ENCODE measurements at places on chromosomes 7 and 10.

GRCh38 chr7:138417078-138417700, 42.9 kb upstream of the TRIM24 start:
- DNase-seq = no peak

- no peak for DNase-seq
These were observed 213.2 kb upstream of the RHOBTB1 start for GRCh38 chr10:61157182-61157581.

DNA sequence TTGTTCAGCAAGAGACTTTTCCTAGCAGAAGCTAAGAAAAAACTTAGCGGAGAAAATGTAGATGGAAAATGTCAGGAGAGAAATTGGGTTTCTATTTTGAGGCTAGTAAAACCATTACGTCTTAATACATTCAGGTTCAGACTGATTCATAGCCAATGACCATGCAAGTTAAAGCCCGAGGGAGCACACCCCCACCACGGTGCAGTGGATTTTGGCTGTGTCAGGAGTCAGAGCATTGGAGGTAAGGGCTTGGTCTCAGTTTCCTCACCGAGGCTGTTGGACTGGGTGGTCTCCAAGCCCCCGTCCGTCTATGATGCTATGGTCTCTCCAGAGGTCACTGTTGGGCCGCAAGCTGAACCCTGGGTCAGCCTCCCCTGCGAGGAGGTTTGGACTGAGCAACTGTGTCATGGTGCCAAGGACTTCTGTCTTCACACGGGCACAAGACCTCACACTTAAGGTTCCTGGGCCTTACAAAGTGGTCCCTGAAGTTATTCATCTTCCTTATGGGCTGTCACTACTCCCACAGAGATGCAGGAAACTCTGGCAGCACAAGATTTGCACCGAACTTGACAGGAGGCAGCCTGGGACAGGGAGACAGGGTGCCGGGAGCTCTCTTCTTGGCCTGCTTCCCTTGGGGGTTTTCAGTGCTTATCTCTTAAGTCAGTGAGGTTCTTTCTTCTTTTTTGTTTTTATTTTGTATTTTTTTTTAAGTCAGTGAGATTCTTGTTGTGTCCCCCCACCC, 186.8 kb downstream of the PHTF2 start:
- no peak for DNase-seq

DNA sequence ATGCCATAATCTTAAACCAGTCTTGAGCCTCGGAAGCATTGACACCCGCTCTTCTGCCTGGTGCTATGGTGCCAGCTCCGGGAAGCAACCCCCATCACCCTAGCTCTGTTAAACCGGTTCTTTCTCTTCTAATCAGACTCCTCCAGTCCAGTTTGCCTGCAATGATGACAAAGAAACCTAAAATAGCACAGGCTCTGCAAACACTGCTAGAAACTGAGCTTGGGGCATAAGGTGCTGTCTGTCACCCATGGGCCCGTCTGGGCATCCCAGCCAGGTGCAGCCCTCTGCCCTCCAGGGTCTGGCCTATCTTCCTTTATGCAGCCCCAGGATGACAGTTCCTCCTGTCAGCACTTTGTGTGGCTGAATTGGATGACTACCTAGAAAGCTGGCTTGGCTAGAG, 14.2 kb upstream of the CAMK2G start:
- DNase-seq = no peak

DNA sequence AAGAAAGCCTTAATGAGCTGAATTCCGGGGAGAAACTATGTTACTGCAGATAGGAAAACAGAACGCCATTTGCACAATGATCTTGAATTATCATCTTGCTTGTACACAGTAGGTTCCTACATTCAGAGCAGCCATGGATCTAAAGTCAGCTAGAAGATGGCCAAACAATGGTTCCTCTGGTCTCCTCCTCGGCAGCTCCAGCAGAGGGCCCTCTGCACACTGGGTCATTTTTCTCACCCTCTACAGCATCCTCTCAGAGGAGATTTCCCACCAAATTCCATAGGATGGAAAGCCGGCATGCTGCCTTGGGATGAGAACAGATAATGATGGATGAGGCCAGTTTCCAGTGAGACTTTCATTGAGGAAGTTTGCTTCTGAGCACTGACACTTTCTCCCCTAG, 308.5 kb upstream of the NFE2L3 start:
- no peak for DNase-seq

GRCh38 chr7:139047970-139048369, 12.1 kb upstream of the ZC3HAV1L start:
- no peak for DNase-seq

- DNase-seq = no peak
These were observed 166.4 kb downstream of the MAD1L1 start for GRCh38 chr7:2066251-2066919.

DNA sequence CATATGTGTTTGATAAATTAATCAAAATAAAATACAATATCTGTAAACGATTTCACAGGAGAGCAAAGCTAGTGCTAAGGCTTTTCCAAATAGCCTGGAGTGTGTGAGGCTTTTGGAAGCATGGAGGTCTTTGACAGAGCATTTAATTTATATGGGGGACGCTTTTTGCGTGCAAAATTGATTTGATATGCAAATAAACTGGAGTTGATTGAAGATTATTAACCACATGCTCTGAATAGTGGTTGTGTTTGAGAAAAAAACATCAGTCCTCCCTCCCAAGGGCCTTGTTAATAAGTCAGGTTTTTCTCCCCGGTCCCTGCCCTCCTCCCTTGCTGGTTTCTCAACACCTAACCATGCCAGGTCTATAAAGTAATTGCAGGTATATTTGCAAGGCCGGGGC, 85.1 kb upstream of the FGFR2 start:
- DNase-seq = no peak

DNA sequence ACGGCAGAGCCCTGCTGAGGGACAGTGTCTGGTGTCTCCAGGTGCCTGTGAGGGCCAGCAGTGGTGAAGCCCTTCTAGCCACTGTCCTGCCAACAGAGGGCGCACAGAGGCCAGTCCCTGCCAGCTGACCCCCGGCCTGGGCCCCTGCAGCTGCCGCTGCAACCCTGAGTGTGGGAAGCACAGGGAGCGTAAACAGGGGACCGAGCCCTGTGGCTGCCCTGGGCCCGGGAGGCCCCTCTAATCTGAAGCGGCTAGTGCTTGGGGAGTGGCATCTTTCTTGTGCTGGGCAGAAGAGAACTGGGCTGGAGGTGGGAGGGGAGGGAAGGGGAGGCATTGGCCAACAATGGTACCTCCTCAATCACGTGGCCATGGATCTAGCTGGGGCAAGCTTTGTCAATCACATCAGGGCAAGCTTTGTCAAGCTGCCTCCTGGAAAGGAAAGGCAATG, 34.6 kb downstream of the TRIM8 start:
- DNase-seq = no peak

DNA sequence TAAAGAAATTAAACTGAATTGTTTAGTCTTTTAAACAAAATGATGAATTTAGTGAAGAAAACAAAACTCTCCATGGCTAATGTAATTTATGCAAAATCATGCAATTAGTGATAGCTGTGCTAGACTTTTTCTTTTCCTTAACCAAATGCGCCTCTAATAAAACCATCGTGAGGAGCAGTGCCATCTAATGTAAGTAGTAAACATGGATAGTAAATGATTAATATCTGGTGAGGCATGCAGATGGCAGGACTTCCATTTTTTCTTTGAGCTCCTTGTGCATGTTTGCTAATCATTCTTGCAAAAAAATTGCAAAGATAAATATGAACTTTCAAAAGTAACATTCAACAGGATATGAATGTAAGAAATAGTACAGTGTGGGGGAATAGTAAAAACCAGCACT, 2.3 kb downstream of the INSYN2A start:
- DNase-seq = no peak

DNA sequence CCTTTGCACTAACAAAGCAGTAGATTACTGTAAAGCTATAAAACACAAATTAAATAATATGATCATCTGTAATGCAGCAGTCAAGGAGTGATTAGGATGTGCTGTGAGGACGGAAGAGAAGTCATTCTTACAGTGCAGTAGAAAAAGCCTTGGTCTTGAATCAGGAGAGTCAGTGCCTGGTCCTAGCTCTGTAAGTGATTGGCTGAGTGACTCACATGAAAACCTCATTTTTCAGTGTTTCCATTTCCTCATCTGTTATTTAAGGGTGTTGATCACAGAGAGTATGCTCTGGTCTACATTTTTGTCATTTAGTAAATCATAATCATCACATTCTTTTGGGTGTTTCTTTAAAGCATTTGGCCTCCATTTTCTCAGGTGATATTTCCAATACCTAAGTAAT, 717.8 kb downstream of the LRMDA start:
- DNase-seq = no peak

GRCh38 chr7:142806022-142806356, 35.2 kb downstream of the PRSS2 start:
- DNase-seq = no peak

Data from C1 segment of cervical spinal cord (tissue), 14 donors.